ENCODE measurements at places on chromosomes 2 and 18.

DNA sequence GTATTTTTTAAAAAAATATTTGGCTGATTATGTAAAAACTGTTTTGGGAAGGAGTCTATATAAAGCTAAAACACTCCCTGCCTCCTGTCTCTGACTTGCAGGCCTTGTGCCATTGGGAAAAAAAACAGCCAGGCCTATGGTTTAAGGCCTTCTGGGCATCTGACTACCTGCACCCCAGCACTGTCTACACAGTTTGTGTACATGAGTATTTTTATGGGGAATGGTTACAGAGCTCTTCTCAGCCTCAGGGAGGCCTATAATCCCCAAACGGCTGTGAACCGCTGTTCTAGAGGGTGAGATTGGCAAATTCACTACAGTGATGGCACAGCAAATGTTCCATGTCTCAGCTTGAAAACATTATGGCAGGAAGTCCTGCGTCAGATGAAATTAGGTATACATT, 96.1 kb downstream of the LTBP1 start:
- no peak for DNase-seq

DNA sequence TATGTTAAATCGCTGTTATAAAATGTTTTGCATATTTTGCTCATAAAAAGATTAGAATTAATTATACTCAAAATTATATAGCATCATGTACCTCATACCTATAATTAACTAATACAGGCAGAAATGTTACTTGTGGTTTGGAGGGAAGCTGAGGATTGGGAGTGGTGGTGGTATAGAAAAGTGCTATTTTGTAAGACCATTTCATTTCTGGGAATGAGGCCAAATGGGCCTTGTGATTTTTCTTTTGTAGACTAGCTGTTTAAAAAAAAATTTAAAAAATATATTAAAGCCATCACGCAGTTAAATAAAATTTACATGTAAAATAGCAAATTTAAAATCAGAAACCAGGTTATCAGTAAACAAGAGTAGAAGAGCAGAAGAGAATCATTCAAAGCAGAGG, 560.8 kb upstream of the FAM98A start:
- DNase-seq, result no peak

GRCh38 chr18:12839057-12839525, 44.9 kb downstream of the PTPN2 start:
- no peak for DNase-seq

- DNase-seq, result no peak
These were observed 98.8 kb upstream of the NCKAP5 start for GRCh38 chr2:133667085-133667484.

DNA sequence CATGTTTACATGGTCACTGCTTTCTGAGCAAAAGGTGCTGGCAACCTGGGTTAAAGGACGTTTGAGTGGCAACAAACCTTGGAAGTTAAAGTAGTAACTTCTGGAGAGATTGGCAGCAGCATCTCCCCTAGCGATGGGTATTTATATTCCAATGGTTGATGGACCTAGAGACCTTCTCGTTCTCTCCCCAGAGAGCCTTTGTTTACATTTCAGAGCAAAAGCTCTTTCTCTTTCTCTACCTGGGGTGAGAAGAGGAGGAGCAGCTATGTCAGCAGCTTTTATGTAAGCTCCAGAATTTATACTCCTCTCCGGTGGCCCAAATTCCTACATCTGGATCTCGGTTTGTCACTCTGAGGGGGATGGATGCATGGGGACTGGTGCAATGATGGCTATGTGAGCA, 213.7 kb upstream of the ARL4C start:
- DNase-seq, result no peak

GRCh38 chr2:24680196-24680595, 113.0 kb downstream of the PTRHD1 start:
- no peak for DNase-seq

DNA sequence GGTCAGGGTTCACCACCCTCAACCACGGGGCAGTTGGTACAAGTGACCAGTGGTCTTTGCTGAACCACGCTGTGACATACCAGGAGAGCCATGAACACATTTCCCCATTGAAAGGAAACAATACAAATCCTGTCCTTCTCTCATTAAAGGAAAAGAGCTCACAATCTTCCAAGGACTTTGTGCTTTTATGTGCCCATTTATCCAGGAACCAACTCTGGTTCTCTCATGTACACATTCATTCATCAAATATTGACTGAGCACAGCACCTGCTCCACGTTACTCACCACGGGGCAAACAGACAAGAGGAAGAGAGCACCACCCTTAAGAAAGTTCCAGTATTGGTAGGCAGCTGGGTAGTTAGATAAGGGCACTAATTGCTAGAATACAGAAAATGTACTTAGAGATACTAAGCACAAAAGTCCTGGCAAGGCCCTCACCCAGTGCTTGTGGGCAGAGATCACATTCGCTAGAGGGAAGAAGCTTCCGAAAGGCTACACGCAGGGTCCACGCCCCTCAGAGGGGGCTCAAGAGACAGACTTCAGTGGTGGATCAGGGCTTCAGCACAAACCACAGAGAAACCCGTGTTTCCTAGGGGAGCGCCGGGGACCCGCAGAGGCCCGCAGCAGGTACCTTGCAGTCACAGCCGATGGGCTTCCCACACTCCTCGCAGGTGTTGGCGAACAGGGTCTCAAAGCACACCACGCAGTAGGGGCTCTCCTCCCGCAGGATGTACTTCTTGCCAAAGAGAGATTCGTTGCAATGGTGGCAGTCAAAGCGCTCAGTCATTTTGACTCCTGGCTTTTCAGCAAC, 12.9 kb downstream of the FHL2 start:
- peak; percentile 58 for DNase-seq
